ENCODE measurements at places on chromosomes 11 and 22.

DNA sequence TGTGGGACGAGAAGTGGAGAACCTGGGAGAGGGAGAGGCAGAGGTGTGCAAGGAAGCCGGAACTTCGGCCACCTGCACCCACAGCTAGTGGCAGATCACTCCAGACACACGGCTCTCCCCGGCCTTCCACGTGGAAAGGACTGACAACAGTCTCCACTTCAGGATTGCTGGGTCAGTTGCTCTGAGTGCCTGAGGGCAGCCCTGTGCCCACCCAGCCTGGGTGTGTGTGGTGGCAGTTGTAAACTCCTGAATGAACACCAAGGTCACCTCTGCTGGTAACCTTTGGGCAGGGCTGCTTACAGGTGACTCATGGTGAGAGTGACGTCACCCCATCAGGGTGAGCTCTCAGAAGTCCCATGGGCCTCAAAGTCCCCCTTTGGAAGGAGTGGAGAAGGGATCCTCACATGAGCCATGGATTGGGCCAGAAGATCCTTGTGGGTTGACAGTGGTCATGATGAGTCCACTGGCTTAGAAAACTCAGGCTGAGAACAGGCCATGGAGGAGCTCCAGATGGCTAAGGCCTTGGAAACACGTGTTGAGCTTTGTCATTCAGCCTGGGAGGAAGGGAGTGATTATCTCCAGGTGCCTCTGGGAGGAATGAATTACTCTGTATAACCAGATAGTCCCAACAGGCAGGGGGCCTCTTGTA is 71.3 kb downstream of the BCR start:
- no peak for DNase-seq

GRCh38 chr22:33455036-33455435 is 396.9 kb upstream of the SYN3 start:
- DNase-seq, result no peak

DNA sequence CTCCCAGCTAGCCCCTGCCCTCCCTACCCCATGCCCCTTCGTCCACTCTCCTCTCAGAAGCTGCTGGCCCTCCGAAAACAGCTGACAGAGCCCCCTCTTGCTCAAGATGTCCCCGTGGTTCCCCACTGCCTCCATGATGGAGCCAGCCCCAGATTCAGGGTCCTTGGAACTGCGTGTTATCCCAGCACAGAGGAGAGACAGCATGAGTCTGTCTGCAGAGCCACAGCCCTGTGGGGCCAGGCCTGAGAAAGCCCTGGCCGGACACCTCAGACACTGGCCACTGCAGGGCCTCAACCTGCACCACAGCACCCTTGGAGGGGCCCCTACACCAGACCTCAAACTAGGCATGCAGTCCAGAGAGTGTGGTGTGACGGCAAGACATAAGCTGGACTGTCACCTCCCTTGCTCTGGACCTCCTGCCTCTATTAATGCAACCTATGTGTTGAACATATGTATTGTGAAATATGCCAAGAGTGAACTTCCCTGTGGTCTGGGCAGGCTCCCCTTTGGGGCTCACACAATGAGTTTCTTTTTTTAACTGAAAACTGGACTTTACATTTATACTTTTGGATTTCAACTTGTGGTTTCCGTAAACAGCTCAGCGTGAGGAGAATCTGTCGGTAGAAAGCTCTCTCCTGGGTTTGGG is 9.6 kb downstream of the PNPLA5 start:
- peak; percentile 49 for DNase-seq

- no peak for DNase-seq
Measured at GRCh38 chr11:114256967-114257286, 39.3 kb upstream of the NNMT start.

DNA sequence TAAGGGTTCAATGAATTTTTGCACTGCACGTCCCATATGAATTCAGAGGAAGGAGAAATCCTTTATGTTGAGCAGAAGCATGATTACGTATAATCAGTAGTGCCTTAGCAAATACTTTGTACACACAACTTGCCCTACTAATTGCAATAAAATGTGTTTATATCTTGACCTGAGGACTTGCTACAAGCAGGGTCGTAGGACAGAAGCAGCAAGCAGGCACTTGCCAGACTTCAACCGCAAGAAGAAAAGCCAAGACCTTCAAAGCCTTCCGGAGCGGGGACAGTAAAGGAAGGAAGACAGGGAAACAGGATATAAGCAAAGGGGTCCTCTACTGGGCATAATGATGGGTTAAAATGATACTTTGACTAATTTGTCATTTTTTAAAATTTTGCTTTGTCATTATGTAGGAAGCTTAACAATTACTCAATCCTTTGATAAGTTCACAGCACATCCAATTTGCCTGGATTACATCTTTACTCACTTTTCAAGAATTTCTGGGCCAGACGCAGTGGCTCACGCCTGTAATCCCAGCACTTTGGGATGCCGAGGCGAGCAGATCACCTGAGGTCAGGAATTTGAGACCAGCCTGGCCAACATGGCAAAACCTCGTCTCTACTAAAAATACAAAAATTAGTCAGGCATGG is 23.2 kb upstream of the UBASH3B start:
- peak; percentile 71 for DNase-seq

DNA sequence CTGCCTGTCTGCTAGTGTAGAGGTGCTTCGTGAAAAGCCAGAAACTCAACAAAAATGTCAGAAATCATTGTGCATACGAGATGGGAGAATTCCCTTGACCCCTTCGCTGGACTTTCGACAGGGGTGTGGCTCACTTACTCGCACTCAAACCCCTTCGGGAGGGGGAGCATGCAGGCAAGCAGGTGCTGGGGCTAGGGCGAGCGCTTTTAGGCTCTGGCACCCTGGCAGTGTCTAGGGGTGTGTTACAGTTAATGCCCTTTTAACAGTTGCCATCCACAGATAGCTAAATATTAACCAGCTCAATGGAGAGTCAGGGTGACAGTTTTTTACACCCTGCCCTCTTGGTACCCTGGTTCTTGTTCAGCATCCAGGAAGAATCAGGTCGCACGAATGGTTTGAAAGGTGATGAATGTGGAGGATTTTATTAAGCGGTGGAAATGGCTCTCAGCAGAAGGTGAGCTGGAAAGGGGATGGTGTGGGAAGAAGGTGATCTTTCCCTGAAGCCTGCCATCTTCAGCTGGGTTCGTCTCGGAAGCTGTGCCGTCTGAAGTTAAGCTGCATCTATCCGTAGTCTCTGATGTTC is 59.6 kb upstream of the SHANK2 start:
- DNase-seq, result peak; percentile 28

DNA sequence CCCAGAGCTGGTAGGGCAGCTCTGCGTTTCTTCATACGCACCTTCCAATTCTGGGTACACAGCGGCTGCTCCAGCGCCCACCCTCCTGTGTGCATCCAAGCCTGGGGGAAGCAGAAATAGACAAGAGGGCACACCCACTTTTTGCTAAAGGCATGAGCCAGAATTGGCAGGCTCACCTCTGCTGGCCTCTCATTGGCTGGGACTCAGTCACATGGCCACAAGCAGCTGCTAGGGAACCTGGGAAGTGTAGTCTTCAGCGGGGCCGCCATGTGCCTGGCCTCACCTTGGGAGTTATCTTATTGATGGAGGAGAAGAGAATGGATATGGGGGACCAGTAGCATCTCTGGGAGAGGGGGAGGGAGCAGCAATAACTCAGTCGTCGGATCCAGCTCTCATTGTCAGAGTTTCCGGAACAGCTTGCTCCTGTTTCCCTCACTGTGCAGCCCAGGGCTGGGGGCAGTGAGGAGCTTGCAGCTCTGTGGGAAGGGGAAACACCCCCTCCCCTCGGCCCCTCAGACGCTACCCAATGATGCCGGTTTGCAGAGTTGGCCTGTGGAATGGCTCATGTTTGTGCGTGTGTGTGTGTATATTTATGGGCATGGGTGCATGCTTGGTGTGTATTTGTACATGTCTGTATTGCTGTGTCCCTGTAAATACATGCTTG is 11.8 kb upstream of the MIEF1 start:
- DNase-seq, result peak; percentile 86

DNA sequence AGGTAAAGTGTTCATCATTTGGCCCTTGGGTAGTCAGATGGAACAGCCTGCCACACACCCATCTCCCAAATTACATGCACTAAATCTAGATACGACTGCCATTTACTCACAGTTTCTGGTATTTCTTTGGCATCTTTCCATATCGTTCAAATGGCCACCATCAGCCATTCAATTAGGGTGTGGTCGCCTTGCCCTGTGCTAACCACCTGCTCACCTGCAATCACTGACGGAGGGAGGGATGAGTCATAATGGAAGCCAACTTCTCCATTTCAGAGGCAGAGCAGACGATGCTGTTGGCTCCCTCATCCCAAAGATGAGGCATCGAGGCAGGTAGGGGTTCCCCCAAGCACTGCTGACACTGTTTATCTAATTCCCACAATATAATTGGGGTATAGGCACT is 14.6 kb downstream of the MS4A6A start:
- DNase-seq, result no peak

- no peak for DNase-seq
Measured at GRCh38 chr22:27260087-27260698, 541.4 kb downstream of the MN1 start.

DNA sequence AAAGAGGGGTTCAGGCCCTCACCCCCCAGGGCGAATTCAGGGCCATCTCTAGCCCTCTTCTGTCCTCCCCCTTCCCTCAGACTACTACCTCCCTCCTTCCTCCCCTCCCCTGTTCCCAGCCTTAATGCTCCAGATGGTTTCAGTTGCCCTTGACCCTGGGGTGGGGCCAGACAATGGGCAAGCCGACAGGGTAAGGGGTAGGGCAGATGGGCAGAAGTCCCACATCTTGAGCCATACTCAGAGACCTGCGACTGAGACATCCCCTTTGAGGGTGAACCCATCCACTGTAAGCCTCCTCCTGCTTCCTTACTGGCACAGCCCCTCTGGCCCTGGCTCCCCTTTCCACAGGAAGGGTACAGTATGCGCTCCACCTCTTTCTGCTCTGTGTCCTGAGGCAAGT is 1.9 kb downstream of the RHBDD3 start:
- DNase-seq, result no peak

DNA sequence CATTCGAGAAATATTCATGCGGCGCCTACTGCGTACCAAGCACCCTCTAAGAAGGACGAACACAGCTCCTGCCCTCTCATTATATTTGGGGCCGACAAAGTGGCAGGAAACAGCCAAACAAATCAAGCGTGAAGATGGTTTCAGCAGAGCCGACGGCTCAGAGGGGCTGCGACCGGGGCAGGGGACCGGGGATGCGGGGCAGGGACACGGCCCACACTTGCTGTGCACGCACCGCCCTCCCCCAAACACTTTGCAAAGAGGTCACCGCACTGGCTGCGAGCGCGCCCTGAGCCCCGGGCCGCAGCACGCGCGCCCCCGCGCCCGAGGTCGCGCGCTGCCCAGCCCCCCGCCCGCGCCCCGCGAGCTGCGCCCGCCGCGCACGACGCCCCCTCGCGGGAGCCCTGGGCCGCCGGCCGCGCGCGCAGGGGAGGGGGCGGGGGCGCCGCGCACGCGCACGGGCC is 255 bp upstream of the SYNGR1 start:
- peak; percentile 65 for DNase-seq

GRCh38 chr22:20015971-20016733 is 471 bp downstream of the ARVCF start:
- DNase-seq, result peak; percentile 68

GRCh38 chr22:30206944-30207343 is 39.6 kb downstream of the LIF start:
- peak; percentile 98 for DNase-seq

- DNase-seq, result no peak
Measured at GRCh38 chr11:94486068-94486467, 7.6 kb downstream of the MRE11 start.

- no peak for DNase-seq
Measured at GRCh38 chr22:17583151-17583550, 19.9 kb downstream of the SLC25A18 start.

DNA sequence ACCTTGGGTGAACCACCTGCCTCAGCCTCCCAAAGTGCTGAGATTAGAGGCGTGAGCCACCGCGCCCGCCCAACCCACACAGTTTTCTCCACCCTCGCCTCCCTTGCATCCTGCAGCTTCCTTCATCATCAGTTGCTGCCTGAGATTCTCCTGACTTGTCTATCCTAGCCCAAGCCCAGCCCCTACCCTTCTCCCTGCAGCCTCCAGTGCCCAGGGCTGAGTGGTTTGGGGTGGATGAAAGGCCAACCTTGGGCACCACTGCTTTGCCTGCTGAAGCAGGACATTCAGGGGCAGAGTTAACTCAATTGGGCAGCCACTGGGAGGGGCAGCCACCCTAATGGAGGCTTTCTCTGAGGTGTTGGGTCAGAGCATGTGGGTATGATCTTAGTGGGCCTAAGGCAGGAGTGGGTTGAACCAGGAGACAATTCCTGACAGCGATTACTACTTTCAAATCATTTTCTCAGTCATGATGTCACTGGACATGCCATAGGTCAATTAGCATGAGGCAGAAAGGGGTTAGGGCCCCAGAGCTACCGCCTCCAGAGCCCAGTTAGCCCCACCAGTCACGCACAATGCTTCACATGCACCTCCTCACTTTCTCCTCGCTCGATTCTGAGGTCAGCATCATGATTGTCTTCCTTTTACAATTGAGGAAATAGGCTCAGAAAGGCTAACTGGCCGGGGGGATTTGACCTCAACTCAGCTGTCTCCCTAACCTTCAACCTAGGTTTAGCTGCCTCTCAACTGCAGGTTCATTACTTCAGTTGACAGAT is 1.0 kb upstream of the FKBP2 start:
- DNase-seq, result no peak

- no peak for DNase-seq
Measured at GRCh38 chr22:50136581-50137015, 33.9 kb upstream of the PANX2 start.

DNA sequence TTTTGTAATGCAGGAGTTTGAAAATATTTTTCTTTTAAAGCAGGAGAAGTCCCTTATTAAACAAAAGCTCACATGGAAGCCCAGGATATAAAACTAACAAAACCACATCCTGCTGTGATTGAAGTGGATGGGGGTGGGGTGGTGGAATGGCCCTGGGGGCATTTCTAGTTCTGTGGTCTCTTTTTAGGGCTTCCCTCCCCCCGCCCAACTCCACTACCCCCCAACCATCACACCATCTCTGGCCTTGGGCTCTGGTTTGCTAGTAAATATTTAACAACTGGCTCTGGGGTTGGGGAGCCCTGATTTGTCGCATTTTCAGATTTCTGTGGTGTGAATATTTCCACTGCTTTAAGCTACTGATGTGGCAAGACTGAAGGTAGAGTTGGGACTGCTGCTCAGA is 279.6 kb upstream of the PLET1 start:
- DNase-seq, result no peak

GRCh38 chr22:37202716-37203115 is 9.6 kb downstream of the SSTR3 start:
- DNase-seq, result no peak

DNA sequence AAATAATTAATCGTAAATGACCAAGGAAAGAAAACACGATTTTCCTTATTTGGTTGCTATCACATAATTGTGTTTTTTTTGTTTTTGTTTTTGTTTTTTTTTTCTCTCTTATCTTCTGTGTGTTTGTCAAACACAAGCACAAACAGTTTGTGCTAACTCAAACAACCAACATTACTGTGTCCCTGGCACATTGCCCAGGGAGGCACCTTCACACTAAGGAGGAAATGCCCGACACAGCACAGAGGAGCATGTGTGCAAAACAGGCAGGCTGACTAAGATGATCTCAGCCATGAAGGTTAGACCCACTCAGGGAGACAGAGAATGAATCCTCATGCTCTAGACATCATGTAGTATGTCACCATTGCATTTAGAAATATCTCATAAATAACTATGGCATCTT is 130.1 kb downstream of the SOX6 start:
- DNase-seq, result no peak

Measured in islet precursor cell (in vitro differentiated cells).